ENCODE measurements at places on chromosomes 6 and 20.

- DNase-seq = no peak
Observed at GRCh38 chr6:42688281-42688680, 34.1 kb downstream of the PRPH2 start.

- DNase-seq = no peak
Observed at GRCh38 chr6:31920811-31921210, 6.7 kb upstream of the C2 start.

DNA sequence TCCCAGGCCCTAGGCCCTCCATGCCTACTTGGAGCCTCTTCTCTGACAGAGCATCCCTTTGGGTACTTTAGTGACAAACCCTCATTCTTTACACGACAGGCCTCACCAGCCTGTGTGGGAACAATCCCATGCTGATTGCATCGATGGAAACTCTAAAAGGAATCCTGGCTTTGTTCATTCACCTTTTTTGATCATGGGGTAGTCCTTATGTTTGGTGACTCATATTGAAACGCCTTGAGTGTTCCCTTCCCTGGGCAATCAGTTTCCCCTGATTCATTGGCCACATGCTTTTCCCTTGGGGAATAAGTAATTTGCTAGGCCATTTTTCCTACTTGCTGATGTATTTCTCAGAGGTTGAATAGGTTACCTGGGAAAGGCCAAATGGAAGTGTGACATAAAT, 14.7 kb upstream of the TNFAIP3 start:
- no peak for DNase-seq

- no peak for DNase-seq
Observed at GRCh38 chr6:134663800-134664535, 285.9 kb downstream of the ALDH8A1 start.

DNA sequence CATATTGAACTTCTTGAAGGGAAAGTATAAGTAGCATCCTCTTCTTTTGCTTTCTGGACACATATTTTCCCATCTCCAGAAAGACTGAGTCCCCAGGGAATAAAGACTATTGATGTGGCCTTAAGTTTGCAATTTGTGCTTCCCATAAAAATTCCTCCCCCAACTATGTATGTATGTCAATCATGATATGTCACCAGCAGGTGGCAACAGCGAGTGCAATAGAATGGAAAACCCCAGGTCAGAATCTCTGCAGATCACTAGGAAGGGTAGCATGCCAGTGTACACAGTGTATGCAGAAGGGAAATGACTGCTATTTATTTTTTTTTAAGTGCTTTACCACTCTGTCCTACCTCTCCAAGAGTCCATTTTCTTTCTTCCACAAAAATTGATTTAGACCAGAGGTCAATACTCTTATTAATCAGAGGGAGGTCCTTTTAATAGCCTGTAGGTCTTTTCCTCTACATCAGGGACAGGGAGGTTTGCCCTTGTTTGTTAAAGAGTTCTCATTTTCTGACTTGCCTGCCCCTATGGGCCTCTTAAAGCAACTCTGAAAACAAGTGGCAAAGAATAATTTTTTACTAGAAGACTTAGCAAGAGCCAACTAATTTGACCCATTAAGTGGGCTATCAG, 61.4 kb downstream of the BMP2 start:
- no peak for DNase-seq

DNA sequence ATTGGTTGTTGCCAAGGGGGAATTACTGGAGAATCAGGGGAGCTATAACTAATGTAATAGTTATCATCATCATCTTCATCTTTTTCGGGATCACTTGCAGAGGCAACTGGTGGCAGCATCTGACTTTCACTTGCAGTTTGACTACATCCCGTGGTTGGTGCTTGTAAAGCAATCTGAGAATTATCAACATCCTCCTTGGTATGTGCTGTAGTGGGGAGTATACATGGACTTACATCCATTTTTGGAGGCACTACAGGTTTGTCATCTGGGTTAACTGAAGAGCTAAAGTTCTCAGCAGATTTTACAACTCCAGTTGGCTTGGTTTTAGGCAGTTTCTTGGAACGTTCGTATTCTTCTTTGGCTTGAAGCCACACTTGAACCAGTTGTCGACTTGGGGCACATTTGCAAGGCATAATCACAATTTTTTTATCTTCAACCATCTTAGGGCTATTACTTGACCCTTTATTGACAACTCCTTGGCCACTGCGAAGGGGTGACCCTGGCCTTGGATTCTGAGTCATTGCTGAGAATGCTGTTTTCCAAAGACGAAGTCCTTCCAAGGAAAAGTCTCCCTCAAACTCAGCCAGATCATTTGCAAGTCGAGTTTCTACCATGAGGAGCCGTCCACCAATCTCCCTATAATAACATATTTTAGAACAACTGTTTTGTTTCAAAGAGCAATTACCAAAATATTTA, 115.5 kb downstream of the REV3L start:
- no peak for DNase-seq

DNA sequence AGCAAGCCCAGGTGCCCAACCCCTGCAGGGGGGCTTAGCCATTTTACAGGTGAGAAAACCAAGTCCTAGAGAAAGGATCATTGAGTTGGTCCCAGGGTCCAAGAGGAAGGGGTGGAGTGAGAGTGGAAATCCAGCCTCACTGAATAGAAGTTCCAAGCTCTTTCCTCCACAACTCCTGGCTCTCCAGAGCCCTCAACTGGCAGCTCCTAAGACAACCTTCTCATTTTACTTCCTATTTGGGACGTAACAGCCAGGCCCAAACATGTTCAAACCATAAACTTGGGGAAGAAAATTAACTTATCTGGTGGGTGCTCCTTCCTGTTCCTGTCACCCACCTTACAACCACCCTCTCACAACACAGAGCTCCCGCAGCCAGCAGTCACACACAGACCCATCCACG, 57.9 kb downstream of the PRND start:
- no peak for DNase-seq

DNA sequence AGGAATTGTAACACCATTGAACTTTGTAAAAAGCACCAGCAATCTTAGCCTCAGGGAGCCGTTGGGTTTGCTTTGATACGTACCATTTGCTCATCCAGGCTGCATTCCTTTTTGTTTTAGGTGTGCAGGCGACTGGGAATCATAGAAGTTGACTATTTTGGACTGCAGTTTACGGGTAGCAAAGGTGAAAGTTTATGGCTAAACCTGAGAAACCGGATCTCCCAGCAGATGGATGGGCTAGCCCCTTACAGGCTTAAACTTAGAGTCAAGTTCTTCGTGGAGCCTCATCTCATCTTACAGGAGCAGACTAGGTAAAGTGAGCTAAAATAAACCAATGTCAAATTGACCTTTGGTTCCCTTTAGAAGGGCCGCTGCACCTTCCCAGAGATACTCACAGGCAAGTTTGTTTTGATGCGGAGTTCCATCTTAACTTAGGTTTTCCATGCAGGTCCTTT, 1.6 kb downstream of the MYLIP start:
- no peak for DNase-seq

DNA sequence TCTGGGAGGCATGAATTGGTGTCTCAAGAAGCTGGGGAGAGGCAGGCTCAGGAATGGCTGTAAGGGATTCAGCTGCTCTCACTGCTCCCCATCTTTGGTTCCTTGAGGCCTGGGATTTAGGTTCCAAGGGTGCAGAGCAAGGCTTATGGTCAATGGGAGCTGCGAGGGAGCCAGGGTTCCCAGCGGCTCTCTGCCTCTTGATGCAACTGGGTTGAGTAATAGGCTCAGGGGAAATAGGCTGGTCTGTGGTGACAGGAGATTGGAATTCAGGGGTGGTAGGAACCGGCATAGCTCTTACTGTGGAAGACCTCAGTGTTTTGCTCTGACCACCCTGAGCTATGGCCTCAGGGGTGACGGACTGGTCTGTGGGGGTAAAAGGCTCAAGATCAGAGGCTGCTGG, 13.0 kb upstream of the NRM start:
- no peak for DNase-seq

- no peak for DNase-seq
Observed at GRCh38 chr6:45398075-45398813, 20.5 kb upstream of the SUPT3H start.

Data from activated T-helper 1 cell treated with Interleukin-2 at 50 U/mL for 16 hours (primary cell).